Lower lobe of right lung (tissue), 2 donors: ENCODE measurements at places on chromosomes 6 and 20.
A peak's percentile ranks its signal among the peaks of the same experiment; 100 is the strongest.

DNA sequence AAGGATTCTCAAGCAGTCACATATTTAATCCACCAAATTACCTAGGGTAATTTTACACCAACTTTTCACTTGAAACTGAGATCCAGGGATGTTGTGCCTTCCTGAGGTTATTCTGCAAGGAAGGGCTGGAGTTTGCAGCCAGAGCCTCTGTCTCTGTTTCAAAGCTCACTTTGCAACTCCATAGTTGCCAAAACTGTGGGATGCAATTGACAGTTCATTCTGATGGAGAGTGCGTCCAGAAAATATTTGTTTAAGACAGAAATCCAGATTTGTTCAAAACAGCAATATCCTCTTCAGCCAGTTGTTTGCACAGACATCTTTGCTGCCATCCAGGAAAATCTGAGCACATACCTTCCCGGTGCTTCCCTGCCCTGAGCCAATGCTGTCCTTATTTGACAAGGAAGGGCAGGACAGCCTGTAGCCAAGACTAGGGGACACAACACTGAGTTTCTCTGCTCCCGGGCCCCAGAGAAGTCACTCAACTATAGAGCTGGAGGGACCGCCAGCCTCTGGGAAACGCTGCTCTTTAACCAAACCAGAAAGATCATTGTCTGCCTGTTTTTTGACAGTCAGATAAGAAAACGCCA, 297.4 kb downstream of the HIVEP2 start:
- DNase-seq: no peak

DNA sequence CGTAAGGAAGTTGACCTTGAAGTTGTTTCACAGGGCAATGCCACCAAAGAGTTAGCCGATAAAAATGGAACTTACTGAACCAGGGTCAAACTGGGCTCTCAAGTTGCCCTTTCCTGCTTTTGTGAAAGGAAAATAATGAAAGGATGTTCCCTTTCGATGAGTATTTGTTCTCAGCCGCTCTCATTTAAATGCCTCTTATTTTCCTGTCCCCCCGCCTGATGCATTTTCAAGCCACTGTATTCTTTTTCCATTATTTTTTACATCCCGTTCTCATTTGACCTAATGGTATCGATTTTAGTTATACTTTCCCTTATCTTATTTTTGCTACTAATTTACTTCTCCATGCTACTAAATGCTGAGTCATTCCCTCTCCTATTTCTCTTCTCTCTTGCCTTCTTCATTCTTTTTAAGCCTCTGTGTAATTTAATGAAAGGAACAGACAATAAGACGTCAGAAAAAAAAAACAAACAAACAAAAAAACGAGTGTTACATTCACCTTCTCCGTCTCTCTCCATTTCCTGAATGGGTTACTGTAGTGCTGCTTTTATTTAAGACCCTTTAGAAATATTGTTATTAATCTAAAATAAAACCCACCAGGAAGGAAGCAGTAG, 655 bp upstream of the NDUFAF4 start:
- DNase-seq: no peak

DNA sequence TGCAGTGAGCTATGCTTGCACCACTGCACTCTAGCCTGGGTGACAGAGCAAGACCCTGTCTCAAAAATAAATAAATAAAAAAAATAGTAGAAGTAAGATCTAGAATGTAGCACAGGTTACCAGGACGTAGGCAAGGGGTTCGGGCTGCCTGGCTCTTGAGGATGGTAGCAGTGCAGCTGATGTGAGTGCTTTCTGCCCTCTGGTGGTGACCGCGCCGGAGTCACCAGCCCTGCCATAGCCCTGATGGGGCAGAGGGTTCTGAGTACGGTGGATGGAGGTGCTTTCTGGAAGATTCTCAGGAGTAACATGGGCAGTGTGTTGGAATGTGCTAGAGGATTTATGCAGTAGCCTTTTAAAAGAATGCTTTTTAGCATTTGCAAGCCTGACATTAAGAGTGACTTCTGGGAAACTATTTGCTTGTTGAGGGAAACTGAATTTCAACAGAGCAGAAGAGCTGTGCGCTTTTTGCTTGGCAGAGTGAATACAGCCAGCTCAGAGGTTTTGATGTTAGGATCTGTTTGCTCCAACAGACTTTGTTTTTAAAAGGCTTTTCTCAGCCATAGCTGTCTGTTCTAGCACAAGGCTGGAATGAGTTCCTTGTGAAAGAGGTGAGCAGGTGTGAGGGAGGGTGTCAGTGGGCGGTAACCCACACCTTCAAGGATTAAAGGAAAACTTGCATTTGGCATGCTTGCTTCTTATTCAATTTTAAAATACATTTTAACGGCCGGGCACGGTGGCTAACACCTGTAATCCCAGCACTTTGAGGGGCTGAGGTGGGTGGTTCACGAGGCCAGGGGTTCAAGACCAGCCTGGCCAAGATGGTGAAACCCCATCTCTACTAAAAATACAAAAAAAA, 65.9 kb downstream of the PTPN1 start:
- DNase-seq: peak; percentile 83

- DNase-seq: no peak
Observed at GRCh38 chr6:2531426-2532215, 219.1 kb downstream of the MYLK4 start.

DNA sequence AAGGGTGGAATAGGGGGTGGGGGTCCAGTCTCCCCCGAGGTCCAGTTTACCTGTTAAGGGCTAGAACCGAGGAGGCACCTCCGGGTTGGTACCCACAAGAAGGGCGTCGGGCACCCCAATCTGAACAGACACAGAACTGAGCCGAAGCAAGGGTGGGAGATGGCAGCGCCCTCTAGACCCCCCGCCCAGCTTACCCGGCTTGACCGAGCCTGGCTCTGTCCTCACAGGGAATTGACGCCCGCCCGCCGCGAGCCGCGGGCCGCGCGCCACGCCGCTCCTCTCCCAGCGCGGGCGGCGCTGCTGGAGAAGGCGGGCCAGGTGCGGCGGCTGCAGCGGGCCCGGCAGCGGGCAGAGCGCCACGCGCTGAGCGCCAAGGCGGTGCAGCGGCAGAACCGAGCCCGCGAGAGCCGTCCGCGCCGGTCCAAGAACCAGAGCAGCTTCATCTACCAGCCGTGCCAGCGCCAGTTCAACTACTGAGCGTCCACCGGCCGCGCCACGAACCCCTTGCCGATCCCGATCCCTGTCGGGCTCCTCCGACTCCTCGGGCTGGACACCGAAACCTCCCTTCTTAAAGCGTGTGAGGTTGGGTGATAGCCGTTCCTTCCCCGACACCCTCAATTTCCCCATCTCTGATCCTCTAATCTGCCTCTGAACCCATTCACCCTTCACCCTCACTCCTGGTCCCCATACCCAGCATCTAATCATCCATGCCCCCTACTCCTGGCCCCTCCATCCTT, 5.9 kb downstream of the TP53INP2 start:
- DNase-seq: peak; percentile 86

DNA sequence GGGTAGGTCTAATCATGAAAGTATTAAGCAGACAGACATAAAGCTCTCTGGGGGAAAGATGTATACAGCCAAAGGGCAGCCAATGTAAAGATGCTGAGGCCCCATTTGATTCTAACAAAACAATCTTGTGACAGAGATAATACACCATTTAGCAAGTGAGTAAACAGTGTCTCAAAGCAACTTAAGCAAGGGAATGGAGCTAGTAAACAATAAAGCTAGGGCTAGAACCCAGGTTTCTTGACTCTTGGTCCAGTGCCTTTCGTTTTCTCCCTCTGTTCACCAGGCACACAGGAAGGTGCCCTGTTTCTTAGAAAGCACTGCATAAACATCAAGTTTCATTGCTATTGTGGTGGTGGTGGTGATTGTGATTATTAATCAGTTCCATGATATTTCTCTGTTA, 5.1 kb downstream of the ELOVL2 start:
- no peak for DNase-seq

GRCh38 chr20:63084563-63084927, 77.8 kb upstream of the BHLHE23 start:
- DNase-seq: peak; percentile 25

GRCh38 chr6:143647191-143647590, 30.6 kb upstream of the PHACTR2 start:
- no peak for DNase-seq

DNA sequence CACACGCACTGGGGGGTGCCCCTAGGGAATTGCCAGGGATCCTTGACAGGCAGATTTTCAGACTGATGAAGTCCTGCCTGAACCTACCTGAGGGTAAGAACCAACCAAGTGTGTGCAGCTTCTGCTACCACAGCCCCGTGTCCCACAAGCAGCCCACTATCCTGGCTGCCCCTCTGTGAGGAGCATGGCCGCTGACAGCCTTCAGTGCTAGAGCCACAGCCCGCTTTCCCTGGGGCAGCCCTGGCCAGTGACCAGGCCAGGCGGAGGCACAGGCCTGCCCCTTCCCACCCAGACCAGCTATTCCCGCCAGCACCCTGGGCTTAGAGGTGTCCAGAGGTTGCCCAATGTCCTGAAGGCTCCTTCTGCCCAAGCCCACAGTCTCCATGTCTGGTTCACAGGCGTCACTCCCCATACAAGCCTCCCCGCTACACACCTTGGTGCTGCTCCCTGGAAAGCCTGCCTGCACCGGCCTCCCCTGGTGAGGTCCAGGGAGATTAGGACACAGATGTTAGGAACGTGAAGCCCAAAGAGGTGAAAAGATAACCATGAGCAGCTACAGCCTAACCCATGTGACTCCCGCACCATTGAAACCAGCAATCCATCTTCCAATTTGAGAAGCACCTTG, 207.0 kb downstream of the SYNDIG1 start:
- no peak for DNase-seq

GRCh38 chr6:21508753-21509152, 84.8 kb upstream of the SOX4 start:
- no peak for DNase-seq

DNA sequence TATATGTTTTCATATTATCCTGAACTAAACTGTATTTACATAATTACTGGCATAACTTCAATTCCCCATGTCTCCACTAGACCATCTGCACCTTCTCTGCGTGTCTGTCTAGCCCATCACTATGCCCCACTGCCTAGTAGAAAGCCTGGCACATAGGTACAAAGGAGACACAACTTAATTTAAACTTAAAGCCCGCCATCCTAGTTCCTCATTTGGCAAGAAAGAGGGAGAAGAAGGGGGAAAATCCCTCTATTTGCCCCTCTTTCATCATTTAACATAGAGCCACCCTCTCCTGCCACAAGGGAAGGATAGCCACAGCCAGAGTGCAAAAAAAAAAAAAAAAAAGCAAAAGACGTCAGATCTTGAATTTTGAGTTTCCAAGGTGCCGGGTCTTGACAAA, 1.8 kb downstream of the PKIG start:
- no peak for DNase-seq

- no peak for DNase-seq
Observed at GRCh38 chr6:4192627-4193026, 57.3 kb upstream of the ECI2 start.

GRCh38 chr6:160500639-160501038, 152.5 kb downstream of the SLC22A3 start:
- DNase-seq: no peak

DNA sequence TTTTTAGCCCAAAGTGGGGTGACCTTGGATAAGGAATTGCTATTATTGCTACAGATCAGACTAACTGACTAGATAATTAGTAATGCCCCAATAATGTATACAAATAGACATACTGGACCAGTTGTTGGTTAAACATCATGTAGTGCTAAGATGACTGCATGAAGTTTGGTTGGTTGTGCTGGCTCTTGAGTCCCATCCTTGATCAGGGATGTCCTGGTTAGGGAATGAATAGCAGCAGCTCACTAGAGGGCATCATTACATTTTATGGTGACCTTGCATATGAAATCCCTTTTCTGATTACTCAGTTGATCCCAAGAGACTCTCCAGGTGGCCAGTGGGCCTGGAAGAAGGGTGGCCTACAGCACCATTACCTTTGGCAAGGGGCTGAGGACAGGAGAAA, 10.9 kb downstream of the TPBG start:
- DNase-seq: no peak

GRCh38 chr20:60339738-60340137, 381.5 kb downstream of the CDH26 start:
- no peak for DNase-seq

DNA sequence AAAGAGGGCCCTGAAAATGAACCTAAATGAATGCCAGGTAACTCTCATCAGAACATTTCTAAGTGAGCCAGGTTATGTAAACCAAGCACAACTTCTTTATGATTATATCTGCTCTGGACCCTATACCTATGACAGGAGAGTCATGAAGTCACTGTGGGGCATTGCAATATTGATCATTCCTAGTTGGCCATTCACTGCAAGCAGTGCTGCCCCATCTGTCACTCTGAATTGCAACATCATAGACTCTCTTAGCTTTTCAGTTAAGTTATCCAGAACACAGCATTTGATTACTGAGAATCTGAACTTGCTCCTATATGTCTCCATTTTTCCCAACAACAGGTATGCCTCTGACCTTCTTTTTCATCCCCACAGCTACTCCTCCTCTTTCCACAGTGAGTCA, 3.3 kb downstream of the COL21A1 start:
- no peak for DNase-seq

- DNase-seq: no peak
Observed at GRCh38 chr6:12584631-12585405, 131.7 kb upstream of the PHACTR1 start.

GRCh38 chr6:77987035-77987384, 334.2 kb downstream of the MEI4 start:
- DNase-seq: no peak

DNA sequence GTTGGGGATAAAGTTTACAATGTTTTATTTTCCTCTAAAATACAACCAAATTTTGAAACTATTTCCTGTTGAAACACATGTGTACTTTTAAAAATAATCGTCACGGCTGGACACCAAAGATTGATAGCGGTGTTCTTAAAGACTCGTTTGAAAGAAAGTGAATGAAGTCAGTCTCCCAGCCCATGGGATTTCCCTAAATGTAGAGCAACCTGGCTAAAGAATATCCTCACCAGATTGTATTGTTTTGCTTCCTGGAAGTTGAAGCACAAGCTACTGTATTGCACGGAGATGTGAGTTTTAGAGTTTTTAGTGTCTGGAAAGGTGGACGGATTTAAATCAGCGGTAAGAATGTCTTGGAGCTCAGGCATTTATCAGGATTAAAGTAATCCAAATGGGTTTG, 189.5 kb downstream of the THBS2 start:
- DNase-seq: no peak

- no peak for DNase-seq
Observed at GRCh38 chr6:130890521-130890971, 63.3 kb downstream of the SMLR1 start.

- no peak for DNase-seq
Observed at GRCh38 chr20:2759143-2759542, 41.3 kb downstream of the CPXM1 start.

GRCh38 chr6:66421570-66421969, 714.5 kb upstream of the EYS start:
- DNase-seq: no peak

- DNase-seq: no peak
Observed at GRCh38 chr20:62437927-62438326, 10.6 kb upstream of the RBBP8NL start.
